Kidney (tissue), 22 donors: ENCODE measurements at places on chromosomes 7 and 10. TPM values are rescaled to one million over a fixed set of nuclear protein-coding genes. Genes with fewer than 3 reads are reported as not detected.

The LOXL4 gene
- 3.4 TPM for polyA plus RNA-seq

The GNGT1 gene
- not detected for polyA plus RNA-seq

The PVRIG gene
- not detected for polyA plus RNA-seq

The ZNF117 gene
- polyA plus RNA-seq, result 4.7 TPM

The MCU gene
- polyA plus RNA-seq, result 18.6 TPM

The GPR85 gene
- 0.65 TPM for polyA plus RNA-seq

The CH25H gene
- 1.2 TPM for polyA plus RNA-seq

The MBL2 gene
- polyA plus RNA-seq, result not detected

The GIMAP8 gene
- polyA plus RNA-seq, result 10.2 TPM

The CACNB2 gene
- 2.8 TPM for polyA plus RNA-seq

The FAM25G gene
- polyA plus RNA-seq, result not detected

The COL17A1 gene
- polyA plus RNA-seq, result 0.58 TPM

The UCN3 gene
- polyA plus RNA-seq, result 1.4 TPM

The EFCAB10 gene
- polyA plus RNA-seq, result not detected

The FFAR4 gene
- polyA plus RNA-seq, result 0.11 TPM

The SEMA3A gene
- polyA plus RNA-seq, result 0.34 TPM

The PON1 gene
- polyA plus RNA-seq, result 0.28 TPM

The ABCB8 gene
- 34.3 TPM for polyA plus RNA-seq

The PPP1R17 gene
- not detected for polyA plus RNA-seq

The FAS gene
- polyA plus RNA-seq, result 6.5 TPM

The COL13A1 gene
- polyA plus RNA-seq, result 4.0 TPM

The CCAR1 gene
- polyA plus RNA-seq, result 45.2 TPM

The HYAL4 gene
- polyA plus RNA-seq, result 0.24 TPM

The ATG9B gene
- 0.19 TPM for polyA plus RNA-seq

The SMARCD3 gene
- polyA plus RNA-seq, result 46.4 TPM

The HEPACAM2 gene
- polyA plus RNA-seq, result 15.1 TPM

The TPK1 gene
- 5.3 TPM for polyA plus RNA-seq

The DEPP1 gene
- 44.4 TPM for polyA plus RNA-seq

The MACROH2A2 gene
- polyA plus RNA-seq, result 16.8 TPM

The OR9A2 gene
- polyA plus RNA-seq, result not detected

The ELN gene
- 14.9 TPM for polyA plus RNA-seq

The MACC1 gene
- 3.7 TPM for polyA plus RNA-seq

The ANKRD2 gene
- polyA plus RNA-seq, result 10.0 TPM

The GPR26 gene
- not detected for polyA plus RNA-seq

The KIAA1549 gene
- 1.8 TPM for polyA plus RNA-seq

The CDNF gene
- polyA plus RNA-seq, result 2.3 TPM

The MSS51 gene
- polyA plus RNA-seq, result 0.95 TPM

The ENTPD1 gene
- polyA plus RNA-seq, result 5.2 TPM

The GSTO2 gene
- 56.7 TPM for polyA plus RNA-seq

The RAPGEF5 gene
- 3.9 TPM for polyA plus RNA-seq

The CREB5 gene
- polyA plus RNA-seq, result 3.4 TPM

The TMEM72 gene
- polyA plus RNA-seq, result 127 TPM

The FAM25A gene
- not detected for polyA plus RNA-seq

The HTR5A gene
- polyA plus RNA-seq, result not detected

The OPALIN gene
- not detected for polyA plus RNA-seq

The POLR2J3 gene
- 70.8 TPM for polyA plus RNA-seq

The CNNM1 gene
- 0.49 TPM for polyA plus RNA-seq

The BZW2 gene
- polyA plus RNA-seq, result 24.8 TPM
